ENCODE measurements at places on chromosomes 4 and X. TPM values are rescaled to one million over a fixed set of nuclear protein-coding genes. Genes with fewer than 3 reads are reported as not detected.

DNA sequence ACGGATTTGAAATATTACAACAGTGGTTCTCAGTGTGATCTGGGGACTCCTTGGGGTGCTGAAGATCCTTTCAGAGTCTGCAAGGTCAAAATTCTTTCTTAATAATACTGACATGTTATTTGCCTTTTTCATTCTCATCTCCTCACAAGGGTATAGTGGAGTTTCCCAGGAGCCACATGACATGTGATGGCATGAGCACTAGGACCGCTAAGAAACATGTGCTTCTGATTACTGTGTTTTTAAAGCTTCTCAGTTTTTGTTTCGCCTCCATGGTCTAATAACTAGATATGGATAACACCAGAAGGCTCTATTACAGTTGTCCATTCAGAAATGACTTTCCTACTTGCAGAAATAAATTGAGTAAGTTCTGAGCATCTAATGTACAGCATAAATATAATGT lies 156.1 kb downstream of the RAB28 start:
- no peak for DNase-seq
- no peak overlapping the region for H3K27ac ChIP-seq
- H3K4me1 ChIP-seq = peaks cover 2% of the 10 kb centered on the region
- H3K27me3 ChIP-seq = no peaks in the 10 kb centered on the region

GRCh38 chr4:69640289-69640688 lies 847 bp upstream of the UGT2A2 start:
- no peak overlapping the region for H3K27ac ChIP-seq
- no peaks in the 10 kb centered on the region for H3K36me3 ChIP-seq
- no peak overlapping the region for H3K4me3 ChIP-seq
- DNase-seq = no peak
- H3K4me1 ChIP-seq = no peaks in the 10 kb centered on the region

- DNase-seq = no peak
- no peaks in the 10 kb centered on the region for H3K36me3 ChIP-seq
- H3K27ac ChIP-seq = no peak overlapping the region
These were observed 9.5 kb downstream of the PARM1 start for GRCh38 chr4:74942251-74942917.

DNA sequence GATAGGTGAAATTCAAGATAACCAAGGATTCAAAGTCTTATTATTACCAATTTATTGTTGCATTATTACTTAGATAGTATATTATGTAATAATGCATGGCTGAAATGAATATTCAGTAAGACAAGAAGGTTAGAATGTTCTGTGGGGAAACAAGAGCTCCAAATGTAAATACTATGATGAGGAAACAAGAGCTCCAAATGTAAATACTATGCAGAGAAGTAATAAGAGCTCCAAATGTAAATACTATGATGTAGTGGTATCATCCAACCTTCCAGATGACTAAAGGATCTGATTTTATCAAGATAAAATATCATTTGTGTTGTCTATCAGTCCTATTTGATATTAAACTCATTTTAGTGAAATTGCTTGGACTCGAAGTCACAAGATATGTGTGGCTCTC lies 82.2 kb upstream of the PCDH18 start:
- peak; percentile 80 for DNase-seq
- peak overlapping the region; percentile 94 for H3K27ac ChIP-seq
- H3K4me3 ChIP-seq = no peak overlapping the region

- no peaks in the 10 kb centered on the region for H3K27me3 ChIP-seq
- no peak for DNase-seq
- H3K4me1 ChIP-seq = no peaks in the 10 kb centered on the region
- H3K4me3 ChIP-seq = no peak overlapping the region
- no peaks in the 10 kb centered on the region for H3K36me3 ChIP-seq
- H3K27ac ChIP-seq = no peak overlapping the region
These were observed 1148.8 kb downstream of the RAPGEF2 start for GRCh38 chr4:160251522-160252170.

- H3K36me3 ChIP-seq = no peaks in the 10 kb centered on the region
- H3K27ac ChIP-seq = no peak within 1 kb of the TSS
- H3K4me1 ChIP-seq = peaks cover 11% of the 10 kb centered on the region
- peaks cover 2% of the 10 kb centered on the region for H3K27me3 ChIP-seq
- H3K4me3 ChIP-seq = no peak within 1 kb of the TSS
These were observed at the start of gene CHRNA9 for GRCh38 chr4:40334591-40335524. Gene CHRNA9 (plus strand): TSS chr4:40335333. CDS start chr4:40335468, 135 bp downstream.

DNA sequence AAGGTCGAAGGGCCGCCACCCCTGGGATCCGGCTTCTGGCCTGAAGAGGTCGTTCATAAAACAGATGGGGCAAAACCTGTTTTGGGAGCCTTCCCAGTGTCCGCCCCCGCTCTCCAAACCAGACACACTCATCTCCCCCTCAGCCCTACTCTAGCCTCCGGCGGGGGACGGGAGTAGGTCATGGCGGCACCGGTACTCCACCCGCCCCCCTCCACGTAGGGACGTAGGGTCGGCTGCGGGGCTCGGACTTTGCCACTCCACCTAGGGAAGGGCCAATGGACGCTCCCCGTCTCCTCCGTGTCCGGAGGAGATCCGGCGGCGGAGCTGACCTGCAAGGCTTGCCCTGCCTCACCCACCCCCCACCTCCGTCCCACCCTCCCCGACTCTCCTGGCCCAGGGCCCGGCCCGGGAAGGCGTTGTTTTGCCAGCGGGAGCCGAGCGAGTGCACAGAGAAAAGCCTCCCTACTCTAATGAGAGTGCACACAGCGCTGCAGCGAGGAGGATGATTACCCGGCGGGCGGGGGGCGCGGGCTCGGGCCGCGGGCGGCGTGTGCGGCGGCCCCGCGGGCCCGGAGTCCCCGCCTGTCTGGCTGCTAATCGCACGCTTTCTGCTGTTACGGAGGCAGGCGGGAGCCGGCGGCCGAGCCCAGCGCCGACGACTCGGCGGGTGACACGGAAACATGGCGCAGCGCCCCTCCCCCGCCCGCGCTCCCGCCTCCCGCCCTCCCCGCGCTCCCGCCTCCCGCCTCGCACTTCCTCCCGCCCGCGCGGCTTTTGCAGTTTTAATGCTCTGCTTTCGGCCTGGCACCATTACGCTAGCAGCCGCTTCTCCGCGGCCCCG lies 8.3 kb upstream of the BCOR start:
- DNase-seq = no peak
- no peaks in the 10 kb centered on the region for H3K36me3 ChIP-seq
- peak overlapping the region; percentile 78 for H3K27ac ChIP-seq
- H3K4me1 ChIP-seq = peaks cover 10% of the 10 kb centered on the region
- H3K4me3 ChIP-seq = peak overlapping the region; percentile 54

- H3K27me3 ChIP-seq = no peaks in the 10 kb centered on the region
- no peak for DNase-seq
- no peaks in the 10 kb centered on the region for H3K4me1 ChIP-seq
- no peak overlapping the region for H3K4me3 ChIP-seq
- H3K36me3 ChIP-seq = no peaks in the 10 kb centered on the region
- H3K27ac ChIP-seq = no peak overlapping the region
These were observed 682.0 kb downstream of the KCTD8 start for GRCh38 chr4:43766648-43767047.

DNA sequence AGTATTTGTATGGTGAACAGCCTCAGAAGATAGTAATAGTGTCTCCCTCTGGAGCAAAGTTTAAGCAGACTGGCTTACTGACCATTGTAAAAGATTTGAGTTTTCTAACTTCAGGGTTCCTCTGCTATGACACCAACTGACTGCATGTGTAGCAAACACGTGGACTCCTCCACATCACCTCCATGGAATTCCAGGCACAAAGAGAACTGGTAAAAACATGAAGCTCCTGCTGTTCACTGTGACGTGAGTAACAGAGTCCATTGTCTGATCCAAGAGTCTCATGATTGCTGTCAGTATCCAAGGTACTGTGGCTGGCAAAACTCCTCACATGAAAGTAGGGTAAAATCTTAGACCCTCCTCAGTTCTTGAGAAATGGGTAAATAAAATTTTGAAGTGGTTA lies 107.6 kb upstream of the FAM9B start:
- no peak overlapping the region for H3K27ac ChIP-seq
- H3K36me3 ChIP-seq = no peaks in the 10 kb centered on the region
- peaks cover 4% of the 10 kb centered on the region for H3K4me1 ChIP-seq
- H3K27me3 ChIP-seq = no peaks in the 10 kb centered on the region
- peak; percentile 85 for DNase-seq

DNA sequence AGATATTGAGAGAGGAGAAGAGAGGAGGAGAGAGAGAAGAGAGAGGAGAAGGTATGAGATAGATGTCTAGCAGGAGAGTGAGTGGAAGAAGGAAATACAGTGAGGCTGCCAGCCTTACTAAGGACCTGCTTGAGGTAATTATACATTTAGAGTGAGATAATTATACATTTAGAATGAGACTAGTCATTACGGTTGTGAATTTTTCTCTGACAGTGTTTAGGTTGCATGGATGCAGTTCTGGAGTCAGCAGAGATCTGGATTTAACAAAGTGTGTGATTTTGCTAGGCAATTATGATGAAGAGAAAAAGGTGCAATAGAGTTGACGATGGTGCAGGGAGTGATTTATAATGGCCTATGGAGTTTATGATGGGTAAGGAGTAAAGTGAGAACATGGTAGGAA lies 187.1 kb upstream of the ARX start:
- no peaks in the 10 kb centered on the region for H3K4me1 ChIP-seq
- H3K27ac ChIP-seq = no peak overlapping the region
- no peak for DNase-seq
- H3K27me3 ChIP-seq = no peaks in the 10 kb centered on the region
- H3K4me3 ChIP-seq = no peak overlapping the region

DNA sequence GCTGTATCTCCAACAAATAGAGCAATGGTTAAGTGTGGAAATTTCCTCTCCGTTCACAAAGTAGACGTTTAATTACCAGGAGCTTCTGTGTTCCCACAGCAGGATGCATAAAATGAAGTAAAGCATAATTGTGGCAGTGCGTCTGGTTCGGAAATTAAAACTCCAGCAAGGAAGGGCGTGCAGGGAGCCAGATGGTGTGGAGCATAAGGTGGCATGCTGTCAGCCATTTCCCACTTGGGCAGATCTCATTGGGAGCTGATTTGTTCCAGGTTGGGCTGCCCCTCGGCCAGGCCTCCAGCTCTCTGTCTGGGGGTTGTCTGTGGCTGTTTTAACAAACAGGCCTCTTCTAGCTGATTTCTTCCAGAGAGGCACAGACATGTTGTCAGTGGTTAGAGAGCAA lies 182.1 kb upstream of the CLNK start:
- H3K27ac ChIP-seq = no peak overlapping the region
- no peaks in the 10 kb centered on the region for H3K36me3 ChIP-seq
- H3K27me3 ChIP-seq = no peaks in the 10 kb centered on the region
- no peak overlapping the region for H3K4me3 ChIP-seq
- DNase-seq = no peak

- no peak overlapping the region for H3K4me3 ChIP-seq
- H3K36me3 ChIP-seq = no peaks in the 10 kb centered on the region
- H3K27ac ChIP-seq = no peak overlapping the region
These were observed 213.1 kb upstream of the MID1 start for GRCh38 chrX:10833299-10834169.

- no peak overlapping the region for H3K4me3 ChIP-seq
- H3K4me1 ChIP-seq = no peaks in the 10 kb centered on the region
- no peaks in the 10 kb centered on the region for H3K36me3 ChIP-seq
- no peaks in the 10 kb centered on the region for H3K27me3 ChIP-seq
- H3K27ac ChIP-seq = no peak overlapping the region
These were observed 20.0 kb upstream of the BMP2K start for GRCh38 chr4:78756137-78756536.

DNA sequence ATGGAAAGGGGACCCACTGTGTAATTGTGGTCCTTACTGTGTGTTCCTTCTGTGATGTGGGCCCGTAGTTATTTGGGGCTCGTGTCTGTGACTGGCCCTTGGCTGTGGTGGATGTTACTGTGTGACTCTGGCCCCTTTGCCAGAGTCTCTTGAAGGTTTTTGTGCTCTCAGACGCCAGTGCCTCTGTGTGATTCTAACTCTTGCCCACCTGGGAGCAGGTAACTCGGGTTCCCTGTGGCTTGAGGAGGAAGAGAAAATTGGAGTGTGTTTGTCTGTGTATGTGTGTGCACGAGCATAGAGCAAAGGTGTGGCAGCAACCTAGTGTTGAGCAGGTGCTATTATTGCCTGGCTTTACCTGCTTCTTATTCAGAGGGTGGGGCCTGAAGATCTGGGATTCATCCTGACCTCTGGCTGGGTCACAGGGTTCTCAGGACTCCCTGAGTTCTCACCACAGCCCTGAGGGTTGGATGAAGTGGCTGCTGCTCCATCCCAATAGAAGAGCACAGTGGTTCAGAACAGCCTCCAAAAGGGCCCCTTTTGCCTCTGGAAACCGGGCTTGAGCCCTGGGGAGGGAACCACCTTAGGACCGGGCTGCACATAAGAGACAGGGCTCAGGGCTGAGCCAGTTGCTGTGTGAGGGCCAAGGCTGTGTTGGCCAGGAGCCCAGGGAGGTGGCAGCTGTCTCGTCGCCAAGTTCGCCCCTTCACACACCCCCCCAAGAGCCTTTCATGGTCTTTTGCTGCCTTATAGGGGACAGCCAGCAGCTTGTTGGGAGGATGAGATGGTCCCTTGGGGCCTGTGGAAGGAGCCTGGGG lies 1.3 kb downstream of the RBM10 start:
- DNase-seq = no peak
- H3K4me3 ChIP-seq = peak overlapping the region; percentile 99
- peak overlapping the region; percentile 100 for H3K27ac ChIP-seq
- peaks cover 2% of the 10 kb centered on the region for H3K4me1 ChIP-seq
- H3K27me3 ChIP-seq = peaks cover 4% of the 10 kb centered on the region

GRCh38 chrX:113726009-113726408 lies 857.9 kb upstream of the HTR2C start:
- H3K27ac ChIP-seq = no peak overlapping the region
- DNase-seq = no peak
- no peak overlapping the region for H3K4me3 ChIP-seq
- H3K27me3 ChIP-seq = no peaks in the 10 kb centered on the region
- no peaks in the 10 kb centered on the region for H3K4me1 ChIP-seq

GRCh38 chr4:158032733-158033415 lies 140.0 kb downstream of the GASK1B start:
- H3K4me1 ChIP-seq = no peaks in the 10 kb centered on the region
- no peak overlapping the region for H3K4me3 ChIP-seq
- no peak overlapping the region for H3K27ac ChIP-seq

- H3K27me3 ChIP-seq = peaks cover 12% of the 10 kb centered on the region
- H3K4me1 ChIP-seq = no peaks in the 10 kb centered on the region
- no peaks in the 10 kb centered on the region for H3K36me3 ChIP-seq
These were observed 655.8 kb downstream of the ZNF674 start for GRCh38 chrX:45889471-45889870.

DNA sequence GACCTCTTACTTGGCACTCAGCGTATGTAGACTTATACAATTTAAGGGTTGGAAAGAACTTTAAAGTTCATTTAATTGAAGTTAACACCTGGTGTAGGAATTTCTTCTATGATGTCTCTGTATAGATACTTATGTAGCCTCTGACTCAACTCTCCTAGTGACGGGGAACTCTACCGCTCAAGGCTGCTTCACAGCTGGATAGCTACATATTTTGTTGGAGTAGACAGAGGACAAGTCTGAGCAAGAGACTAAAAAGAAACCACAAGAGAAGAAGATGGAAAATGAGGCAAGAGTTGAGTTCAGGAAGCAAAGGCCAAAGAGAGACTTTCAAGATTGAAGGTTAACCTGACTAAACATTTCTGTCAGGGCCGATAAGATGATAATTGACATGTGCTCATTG lies 52.6 kb downstream of the GPR50 start:
- H3K4me1 ChIP-seq = no peaks in the 10 kb centered on the region
- no peak overlapping the region for H3K4me3 ChIP-seq
- no peak overlapping the region for H3K27ac ChIP-seq
- H3K36me3 ChIP-seq = no peaks in the 10 kb centered on the region
- no peaks in the 10 kb centered on the region for H3K27me3 ChIP-seq
- DNase-seq = no peak

The IQCM gene
- not detected for total RNA-seq

The MAOB gene
- total RNA-seq = 0.36 TPM

The GBA3 gene
- total RNA-seq = not detected

The TLR3 gene
- 0.28 TPM for total RNA-seq

The CFAP47 gene
- not detected for total RNA-seq

The GNRHR gene
- not detected for total RNA-seq

The TCEAL7 gene
- 16.1 TPM for total RNA-seq

The BGN gene
- 11.3 TPM for total RNA-seq

The EDA gene
- total RNA-seq = under 0.01 TPM

The ATP1B4 gene
- total RNA-seq = not detected

The SRPX2 gene
- 20.6 TPM for total RNA-seq

The PPP1R2C gene
- total RNA-seq = not detected
